ENCODE measurements at places on chromosomes 16 and 17.

- no peak for DNase-seq
Observed at GRCh38 chr16:52494621-52495020, 52.3 kb downstream of the TOX3 start.

DNA sequence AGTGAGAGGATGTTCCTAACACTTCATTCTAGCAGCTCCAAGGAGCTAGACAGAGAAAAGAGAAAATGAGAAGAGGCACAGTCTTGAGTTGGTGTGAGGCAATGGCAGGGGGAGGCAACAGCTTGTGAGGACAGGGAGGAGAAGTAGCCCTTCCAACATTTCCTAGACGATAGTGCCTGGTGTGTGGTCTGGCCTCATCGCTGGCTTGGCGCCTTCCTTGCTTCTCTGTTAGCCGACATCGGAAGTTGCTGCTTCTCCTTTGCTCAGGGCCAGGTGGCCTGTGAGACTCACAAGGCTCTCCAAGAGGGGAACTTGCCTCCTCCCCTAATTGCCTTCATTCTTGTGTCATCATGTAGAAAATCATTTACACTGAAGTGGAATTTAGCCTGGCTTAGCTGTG lies 208.7 kb downstream of the MAP2K4 start:
- no peak for DNase-seq

- no peak for DNase-seq
Observed at GRCh38 chr17:49798182-49798581, 9.7 kb downstream of the KAT7 start.

DNA sequence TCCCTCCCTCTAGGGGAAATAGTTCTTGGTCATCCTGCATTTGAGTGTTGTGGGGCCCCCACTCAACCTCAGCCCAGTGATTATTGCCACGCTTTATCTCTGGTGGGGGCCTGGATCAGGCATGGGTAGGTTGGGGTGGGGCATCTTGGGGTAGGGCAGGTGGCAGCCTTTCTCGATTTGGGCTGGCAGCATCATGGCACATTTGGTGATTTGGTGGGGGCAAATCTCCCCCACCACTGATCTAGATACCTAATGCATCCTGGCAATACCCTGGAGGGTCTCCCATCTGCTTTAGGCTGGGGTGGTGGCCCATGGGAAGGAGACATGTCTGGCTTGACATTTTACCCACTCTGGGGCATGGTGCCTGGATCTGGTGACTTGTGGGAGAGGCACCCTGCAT lies 40.2 kb downstream of the NLRP1 start:
- DNase-seq = no peak

DNA sequence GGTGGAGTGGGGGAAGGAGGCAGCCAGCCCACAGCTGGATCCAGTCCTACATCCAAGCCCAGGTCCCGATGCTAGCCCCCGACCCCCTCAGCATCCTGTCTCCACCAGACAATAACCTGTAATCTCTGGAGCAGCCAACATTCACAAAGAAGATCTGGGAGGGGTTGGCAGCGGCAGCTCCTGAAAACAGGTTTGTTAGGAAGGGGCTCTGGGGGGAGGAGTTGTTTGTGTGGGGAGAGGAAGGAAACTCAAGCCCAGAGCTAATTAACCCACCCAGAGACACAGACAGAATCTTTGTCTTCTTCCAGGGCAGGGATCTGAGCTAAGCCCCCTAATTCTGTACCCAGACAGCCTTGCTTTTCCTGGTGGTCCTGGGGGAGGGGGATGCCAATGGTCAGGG lies 4.6 kb upstream of the C17orf113 start:
- DNase-seq = no peak

DNA sequence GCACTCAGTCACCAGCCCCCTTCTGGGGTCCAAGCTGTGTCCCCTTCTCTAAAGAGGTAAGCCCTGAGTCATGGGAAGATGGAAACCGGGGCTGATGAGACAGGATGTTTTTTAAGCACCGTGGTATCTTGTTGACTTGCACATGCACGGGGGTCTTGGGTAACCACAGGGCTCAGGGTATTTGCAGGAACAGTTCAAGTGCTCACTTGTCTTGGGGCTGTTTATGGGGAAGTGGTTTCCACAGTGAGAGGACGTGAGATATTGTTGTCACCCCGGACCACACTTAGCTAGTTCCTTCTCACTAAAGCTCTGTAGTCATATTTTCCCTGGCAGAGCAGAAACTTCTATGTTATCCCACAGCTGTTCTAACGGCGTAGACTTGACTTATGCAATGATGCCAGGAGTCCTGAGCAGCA lies 7.7 kb downstream of the CCL3L1 start:
- no peak for DNase-seq

GRCh38 chr16:84462296-84463210 lies 41.9 kb downstream of the MEAK7 start:
- no peak for DNase-seq

- no peak for DNase-seq
Observed at GRCh38 chr16:85413691-85414663, 199.1 kb upstream of the GSE1 start.

DNA sequence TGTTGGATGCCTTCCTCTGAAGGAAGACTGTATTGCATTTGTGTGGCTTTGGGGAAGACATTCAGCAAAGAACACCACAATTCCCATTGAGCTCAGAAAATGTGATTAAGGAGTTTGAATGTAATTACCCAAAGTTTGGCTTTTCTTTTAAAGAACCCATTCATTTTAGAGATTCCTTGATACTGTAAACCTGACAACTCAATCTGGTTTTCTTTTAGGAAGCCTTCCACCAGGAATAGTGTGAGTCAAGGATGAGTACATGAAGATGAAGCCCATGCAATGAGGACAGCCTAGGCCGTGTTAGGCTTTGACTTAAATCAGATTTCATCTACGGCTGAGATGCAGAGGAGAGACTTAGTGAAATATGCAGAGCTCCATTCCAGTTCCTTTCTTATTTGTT lies 271.7 kb upstream of the TBX2 start:
- no peak for DNase-seq

DNA sequence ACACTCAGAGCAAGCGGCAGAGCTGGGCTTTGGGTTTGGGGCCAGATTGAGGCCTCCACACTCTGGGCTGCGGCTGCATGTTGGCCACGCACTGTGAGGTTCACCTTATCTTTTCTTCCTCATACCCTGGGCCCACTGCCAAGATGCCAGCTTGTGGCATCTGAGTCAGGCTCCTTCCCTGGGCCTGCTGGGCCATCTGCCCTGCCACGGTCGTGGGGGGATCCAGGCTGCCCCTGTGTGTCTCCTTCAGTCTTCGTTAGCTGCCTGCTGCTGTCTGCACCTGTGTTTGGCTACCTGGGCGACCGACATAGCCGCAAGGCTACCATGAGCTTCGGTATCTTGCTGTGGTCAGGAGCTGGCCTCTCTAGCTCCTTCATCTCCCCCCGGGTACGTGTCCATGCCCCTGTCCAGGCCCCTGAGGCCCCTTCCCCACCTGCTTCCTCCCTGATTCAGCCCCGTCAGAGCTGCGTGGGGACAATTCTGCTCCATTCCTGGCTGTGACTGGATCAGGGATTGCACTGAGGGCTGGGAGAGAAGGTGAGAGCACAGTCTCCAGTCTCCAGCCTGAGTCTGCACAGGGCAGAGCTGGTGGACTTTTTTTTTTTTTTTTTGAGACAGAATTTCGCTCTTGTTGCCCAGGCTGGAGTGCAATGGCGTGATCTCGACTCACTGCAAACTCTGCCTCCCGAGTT lies 11.2 kb downstream of the SPNS3 start:
- no peak for DNase-seq

GRCh38 chr17:40361063-40361924 lies 3.2 kb downstream of the GJD3 start:
- DNase-seq = no peak

- DNase-seq = no peak
Observed at GRCh38 chr16:27826893-27827289, 236.6 kb downstream of the GSG1L start.

DNA sequence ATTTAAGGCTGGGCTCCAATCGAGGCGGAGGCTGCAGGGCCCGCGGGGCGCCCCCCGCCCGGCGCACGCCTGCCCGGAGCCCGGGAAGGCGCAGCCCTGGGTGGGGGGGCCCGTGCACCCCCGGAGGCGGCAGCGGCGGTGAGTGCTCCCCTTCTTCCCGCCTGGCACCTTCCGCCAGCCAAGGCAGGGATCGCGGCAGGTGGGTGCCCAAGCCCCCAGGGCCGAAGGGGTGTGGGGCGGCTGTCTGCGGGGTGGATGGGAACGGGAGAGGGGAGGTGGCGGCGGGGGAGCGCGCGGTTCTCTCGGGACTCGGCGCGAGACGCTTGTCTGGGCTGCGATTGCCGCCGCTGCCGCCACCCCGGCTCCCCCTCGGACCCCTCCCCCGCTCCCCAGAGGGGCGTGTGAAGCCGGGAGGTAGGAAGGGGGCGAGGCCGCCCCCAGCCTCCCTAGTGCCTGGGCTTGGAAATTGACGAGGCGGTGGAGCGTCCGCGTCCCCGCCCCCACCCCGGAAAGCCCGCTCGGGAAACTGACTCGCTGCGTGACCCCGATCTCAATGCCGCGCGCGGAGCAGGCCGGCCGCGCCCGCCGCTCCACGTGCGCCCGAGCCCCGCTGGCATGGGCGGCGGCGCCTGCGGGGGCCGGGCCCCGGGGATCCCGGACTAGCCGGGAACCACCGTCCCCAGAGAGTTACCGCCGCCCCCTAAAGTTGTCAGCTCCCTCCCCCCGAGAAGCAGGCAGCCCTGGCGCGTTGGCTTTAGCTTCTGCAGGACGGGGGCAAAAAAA lies 231.5 kb downstream of the MRTFB start:
- DNase-seq = peak; percentile 66

- DNase-seq = no peak
Observed at GRCh38 chr17:73494950-73495349, 149.3 kb downstream of the SDK2 start.

DNA sequence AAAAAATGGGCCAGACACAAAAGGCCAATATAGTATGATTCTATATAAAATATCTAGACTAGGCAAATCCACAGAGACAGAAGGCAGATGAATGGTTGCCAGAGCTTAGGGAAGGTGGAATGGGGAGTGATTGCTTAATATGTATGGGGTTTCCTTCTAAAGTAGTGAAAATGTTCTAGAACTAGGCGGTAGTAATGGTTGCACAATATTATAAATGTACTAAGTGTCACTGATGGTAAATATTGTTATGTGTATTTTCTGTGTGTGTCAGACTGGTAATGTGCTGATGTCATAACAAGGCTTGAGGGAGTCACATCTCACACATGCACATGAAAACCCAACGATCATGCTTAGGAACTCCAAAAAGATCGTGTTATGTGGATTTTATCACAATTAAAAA lies 106.9 kb upstream of the SIAH1 start:
- DNase-seq = no peak

GRCh38 chr17:74271281-74271680 lies 2.8 kb upstream of the DNAI2 start:
- no peak for DNase-seq

- DNase-seq = no peak
Observed at GRCh38 chr17:40818343-40818732, 4.1 kb downstream of the KRT10 start.

DNA sequence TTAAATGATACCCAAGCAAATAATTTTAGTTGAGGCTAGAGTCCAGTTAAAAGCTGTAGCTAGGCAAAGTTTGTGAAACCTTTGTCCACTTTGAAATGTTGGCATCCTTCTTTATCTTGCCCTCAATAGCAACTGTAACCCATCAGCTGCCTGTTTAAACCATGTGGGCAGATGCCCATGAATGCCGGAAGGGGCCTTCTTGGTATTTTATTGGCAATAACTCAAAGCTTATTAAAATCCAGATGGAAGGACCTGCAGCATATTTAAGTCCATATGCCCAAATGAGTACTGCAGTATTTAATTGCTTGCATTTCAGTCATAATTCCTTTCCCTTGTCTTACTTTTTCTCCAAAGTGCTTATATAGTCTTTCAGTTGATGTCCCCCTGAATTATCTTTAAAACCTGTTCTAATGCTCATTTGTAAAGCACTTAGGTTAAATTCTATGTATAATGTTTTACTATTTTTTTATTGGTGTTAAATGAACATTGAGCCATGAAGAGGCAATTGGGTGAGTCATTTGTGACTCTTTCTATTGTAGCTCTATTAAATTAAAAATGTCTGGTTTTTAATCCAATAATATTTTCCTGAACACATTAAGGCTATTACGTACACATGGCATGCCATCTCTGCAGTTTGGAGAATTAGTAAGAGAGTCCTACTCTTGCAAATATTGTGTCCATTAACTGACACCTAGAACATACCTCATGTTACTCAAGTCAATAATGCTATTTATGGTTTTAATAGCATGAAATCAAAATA lies 225.3 kb downstream of the KCNJ2 start:
- no peak for DNase-seq

- DNase-seq = no peak
Observed at GRCh38 chr16:22782314-22782713, 31.6 kb upstream of the HS3ST2 start.

- no peak for DNase-seq
Observed at GRCh38 chr17:76445697-76446448, 7.1 kb downstream of the UBE2O start.

DNA sequence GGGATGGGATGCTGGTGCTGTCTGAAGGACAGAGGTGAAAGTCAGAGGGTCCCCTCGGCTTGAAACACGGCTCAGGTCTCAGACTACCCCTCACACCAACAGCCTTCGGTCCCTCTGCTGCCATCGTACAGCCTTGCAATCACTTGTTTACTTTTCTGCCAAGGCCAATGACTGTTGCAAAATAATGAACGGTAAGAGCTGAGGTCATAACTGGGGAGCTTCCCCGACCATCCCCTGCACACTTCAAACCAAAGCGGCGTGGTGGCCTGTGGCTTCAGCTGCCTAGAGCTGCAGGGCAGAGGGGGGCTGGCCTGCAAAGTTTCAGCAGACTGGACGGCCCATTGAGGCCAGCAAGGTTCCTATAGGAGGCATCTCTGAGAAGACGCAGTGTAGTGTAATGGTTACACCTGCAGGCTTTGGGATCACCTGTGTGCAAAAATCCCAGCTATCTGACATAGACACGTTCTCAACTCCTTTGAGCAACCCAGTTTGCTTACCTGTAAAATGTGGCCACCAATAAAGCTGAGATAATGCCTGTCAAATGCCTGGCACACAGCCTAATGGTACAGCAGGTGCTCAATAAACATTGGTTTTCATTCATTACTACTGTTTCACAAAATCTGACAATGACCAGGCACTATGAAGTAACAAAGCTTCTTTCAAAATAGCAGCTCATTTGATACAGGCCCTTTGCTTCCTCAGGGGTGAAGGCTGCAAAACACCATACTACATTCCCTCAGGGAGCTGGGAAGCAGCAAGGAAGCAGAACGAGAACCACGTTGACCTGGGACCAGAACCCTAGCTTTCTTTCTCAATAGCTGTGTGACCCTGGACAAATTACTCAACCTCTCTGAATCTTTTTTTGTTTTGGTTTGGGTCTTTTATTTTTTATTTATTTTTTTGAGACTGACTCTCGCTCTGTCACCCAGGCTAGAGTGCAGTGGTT lies 5.0 kb downstream of the PAM16 start:
- no peak for DNase-seq

- DNase-seq = no peak
Observed at GRCh38 chr16:59719121-59719520, 985.0 kb upstream of the GOT2 start.

DNA sequence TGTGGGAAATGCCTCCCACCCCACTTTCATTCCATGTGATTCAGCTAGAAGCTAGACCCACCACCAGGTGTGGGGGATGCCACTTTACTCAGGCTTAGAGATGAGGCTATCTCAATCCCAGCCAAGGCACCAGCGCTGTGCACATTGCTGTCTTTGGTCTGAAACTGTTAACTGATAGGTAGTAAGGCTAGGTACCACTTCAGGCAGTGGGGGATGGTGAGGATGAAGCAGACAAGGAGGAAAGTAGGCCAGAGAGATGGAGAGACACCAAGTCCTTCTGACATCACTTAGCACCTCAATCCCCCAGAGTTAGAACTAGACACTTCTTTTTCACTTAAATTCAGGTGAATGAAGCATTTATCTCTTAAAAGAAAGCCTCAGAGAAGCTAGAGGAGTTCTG lies 35.8 kb downstream of the ADAMTS18 start:
- no peak for DNase-seq

GRCh38 chr17:54028986-54029580 lies 206.4 kb downstream of the KIF2B start:
- no peak for DNase-seq
